CD4-positive, alpha-beta T cell treated with Interleukin-15 for 4 hours (primary cell): ENCODE measurements at places on chromosomes 7 and 10.

GRCh38 chr7:150753826-150754603, 16.8 kb downstream of the GIMAP5 start:
- DNase-seq, result peak; percentile 69

DNA sequence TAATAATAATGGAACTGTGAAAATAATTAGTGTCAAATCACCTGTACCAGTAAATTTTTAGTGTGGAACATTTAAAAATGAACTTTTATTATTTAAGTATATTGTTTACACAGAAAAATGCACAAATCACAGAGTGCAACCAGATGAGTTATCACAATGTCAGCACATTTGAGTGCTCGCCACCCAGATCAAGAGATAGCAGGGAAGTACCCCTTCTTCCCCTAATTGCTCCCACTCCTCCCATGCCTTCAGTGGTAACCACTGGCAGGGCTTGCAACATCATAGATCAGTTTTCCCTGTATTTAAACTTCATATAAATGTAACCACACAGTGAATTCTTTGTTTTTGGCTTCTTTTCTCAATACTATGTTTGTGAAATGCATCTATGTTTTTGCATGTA, 7.8 kb upstream of the GPR141 start:
- no peak for DNase-seq

GRCh38 chr10:45374350-45375052, 485 bp downstream of the ALOX5 start:
- no peak for DNase-seq

DNA sequence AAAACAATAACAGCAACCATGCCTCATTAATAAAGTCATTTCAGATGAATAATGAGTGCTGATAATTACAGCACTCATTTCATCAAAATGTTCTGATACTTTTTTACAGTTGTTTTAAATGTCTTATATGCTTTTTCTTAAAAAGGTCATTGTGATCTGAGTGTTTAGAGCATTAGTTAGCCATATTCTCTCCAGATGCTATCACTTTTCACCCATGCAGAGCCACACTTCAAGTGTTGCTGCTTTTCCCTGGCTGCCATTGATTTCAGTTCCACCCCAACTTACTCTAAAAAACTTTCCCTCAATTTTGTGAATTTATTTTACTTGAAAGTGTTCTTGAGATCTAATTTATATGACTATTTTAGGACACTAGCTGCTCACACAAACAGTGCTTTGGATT, 41.8 kb downstream of the NUP205 start:
- DNase-seq, result no peak

GRCh38 chr7:106480616-106481031, 180.3 kb downstream of the CCDC71L start:
- no peak for DNase-seq

DNA sequence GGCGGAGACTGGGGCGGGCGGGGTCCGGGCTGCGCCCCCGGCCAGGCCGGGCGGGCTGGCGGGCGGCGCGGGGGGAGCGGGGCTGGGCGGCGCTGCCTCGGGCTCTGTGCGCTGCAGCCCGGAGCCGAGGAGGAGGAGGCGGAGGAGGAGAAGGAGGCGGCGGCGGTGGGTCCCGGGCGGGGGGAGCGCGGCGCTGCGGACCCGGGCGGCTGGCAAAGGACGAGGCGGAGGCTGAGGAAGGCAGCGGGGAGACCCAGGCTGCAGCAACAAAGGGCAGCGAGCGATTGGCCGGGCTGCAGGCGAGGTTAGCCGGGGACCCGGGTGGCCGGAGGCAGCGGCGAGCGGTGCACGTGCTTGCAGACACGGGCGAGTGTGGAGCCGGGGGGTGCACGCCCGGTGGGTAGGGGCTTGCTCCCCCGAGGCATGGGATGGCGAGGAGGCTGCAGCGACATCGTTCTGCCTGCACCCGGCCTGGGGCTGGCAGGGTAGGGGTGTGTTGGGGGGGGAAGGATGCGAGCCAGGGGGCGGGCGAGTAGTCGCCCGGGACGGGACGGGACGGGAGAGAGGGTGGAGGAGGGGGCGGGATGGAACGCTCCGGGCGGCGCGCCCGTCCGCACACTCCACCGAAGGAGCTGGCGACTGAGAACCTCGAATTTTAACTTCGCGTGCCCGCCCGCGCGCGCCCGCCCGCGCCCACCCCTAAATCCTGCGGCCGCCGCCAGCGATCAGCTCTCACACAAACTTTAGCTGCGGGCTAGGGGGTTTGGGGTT, 844 bp upstream of the KAT6B start:
- DNase-seq, result peak; percentile 44

DNA sequence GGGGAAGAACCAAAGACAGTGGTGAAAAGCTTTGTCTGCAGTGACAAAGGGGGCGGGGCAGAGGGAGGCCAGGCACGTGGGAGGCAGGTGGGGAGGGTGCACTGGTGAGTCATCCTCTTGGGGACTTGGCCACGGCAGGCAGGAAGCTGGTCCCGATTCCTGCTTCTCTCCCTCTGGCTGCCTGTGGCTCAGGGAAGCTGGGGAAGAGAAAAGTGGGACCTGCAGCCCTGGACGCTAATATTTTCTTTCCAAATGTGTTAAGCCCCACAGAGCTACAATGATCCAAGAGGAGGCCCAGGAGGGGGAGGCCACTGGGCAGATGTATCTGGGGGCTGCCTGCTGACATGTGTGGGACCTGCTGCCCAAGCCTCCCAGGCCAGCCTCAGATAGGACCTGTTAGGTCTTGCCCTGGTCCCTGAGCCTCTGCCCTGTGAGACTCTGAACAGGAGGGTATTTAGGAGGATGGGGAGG, 231.8 kb downstream of the KCNMA1 start:
- DNase-seq, result no peak

- no peak for DNase-seq
Measured at GRCh38 chr7:4882169-4883032, 1.1 kb downstream of the RADIL start.

DNA sequence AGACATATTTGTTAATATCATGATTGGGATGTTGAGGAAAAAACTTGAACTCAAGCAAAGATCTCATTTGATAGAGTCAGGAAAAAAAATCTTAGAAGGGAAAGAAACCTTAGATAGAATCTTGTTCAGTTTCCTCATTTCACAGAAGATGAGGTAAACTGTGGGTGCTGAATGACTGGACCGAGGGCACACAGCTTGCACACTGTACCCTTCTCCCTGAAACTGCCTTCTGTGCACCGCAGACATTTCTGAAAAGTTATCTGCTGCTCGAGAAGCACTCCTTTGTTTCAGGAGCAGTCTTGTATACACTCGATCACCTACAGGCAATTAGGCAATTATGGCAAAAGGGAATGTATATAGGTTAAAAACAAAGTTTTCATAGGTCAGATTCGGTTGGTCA, 167.4 kb downstream of the SKAP2 start:
- no peak for DNase-seq
